ENCODE measurements at places on chromosomes 6 and 20. TPM values are rescaled to one million over a fixed set of nuclear protein-coding genes. Genes with fewer than 3 reads are reported as not detected.

DNA sequence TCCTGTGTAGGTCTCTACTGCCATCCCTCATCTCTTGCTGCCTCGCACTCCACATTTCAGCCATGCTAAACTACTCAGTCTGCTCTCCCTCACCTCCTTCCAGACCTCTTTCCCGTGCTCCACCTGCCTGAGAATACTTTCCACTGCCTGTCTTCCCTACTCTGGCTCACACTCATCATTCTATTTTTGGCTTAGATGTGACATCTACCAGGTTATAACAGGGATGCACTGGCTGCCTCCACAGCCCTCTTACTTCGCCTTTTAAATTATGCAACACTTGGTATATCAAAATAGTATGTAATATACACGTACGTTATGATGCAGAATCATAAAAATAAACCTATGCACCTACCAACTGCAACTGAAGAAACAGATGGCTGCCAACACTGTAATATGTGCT is 222.8 kb upstream of the DTNBP1 start:
- DNase-seq = no peak

GRCh38 chr20:17493173-17493572 is 38.0 kb downstream of the BFSP1 start:
- DNase-seq = no peak

Gene NHLRC1
- total RNA-seq = 1.2 TPM

- DNase-seq = no peak
Observed at GRCh38 chr6:4100655-4101054, 21.7 kb upstream of the FAM217A start.

Gene THBD
- total RNA-seq = 19.2 TPM

- no peak for DNase-seq
Observed at GRCh38 chr6:134551245-134551960, 233.5 kb upstream of the SGK1 start.

Gene PRR18
- total RNA-seq = 0.20 TPM

- DNase-seq = peak; percentile 11
Observed at GRCh38 chr6:113823916-113824315, 33.2 kb upstream of the MARCKS start.

DNA sequence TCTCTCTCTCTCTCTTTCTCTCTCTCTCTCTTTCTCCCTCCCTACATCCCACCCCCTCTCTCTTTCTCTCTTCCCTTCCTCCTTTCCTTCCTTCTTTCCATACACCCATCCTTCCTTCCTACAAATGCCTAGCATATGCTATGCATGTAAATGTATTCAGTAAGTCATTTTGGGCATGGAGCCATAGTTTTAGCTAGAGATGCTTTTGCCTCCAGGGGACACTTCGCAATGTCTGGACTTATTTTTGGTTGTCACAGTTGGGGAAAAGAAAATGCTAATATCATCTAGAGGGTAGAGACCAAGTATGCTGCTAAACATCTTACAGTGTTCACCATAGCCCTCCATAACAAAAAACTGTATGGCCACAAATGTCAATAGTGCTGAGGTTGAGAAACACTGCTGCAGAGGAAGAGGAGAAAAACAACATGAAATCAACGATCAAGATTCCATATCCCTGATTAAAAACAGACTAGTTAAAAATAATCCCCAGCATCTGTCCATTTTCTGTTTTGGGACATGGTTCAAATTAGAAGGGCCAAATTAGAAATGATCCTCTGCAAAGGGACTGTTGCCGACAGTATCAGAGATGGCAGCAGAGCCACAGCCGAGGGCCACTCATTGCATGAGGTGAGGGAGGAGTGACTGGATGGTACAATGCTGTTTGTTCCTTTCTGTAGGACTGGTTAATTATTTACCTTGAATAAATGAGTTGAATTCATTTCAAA is 152.7 kb downstream of the SH3BGRL2 start:
- DNase-seq = peak; percentile 19

DNA sequence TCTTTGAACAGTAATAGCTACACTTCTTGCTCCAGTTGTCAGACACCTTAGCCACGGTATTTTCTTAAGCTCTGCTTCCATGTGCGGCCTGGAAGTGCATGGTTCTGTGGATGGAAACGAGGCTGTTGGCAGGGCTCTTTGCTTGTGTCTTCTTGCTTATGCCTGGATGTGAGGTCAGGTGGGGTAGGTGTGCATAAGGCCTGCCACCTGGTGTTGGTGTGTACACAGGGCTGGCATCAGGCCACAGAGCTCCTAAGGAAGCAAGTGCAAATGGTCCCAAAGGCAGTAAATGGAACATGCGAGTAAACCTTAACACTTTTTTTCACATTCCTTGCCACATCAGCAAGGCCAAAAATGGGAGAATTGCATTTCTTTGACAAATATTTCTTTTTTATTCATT is 158.1 kb upstream of the GMDS start:
- no peak for DNase-seq

Gene TRPC4AP
- total RNA-seq = 44.6 TPM

DNA sequence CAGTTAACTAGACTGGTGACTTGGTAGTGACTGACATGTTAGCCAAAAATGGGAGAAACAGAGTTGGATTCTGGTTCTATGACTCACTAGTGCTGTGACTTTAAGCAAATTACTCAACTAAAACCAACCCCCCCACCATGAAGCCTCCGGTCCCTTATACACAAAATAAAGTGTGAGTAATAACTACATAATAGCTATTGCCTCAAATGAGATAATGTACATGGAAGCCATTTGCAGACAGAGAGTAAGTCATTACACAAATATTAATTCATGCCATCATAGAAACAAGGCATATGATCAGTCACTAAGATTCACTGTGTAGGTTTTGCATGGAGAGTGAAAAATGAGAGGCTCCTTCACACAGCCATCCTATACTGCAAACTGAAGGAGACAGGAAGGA is 111.9 kb downstream of the HIVEP2 start:
- no peak for DNase-seq

GRCh38 chr6:161191007-161191406 is 82.9 kb downstream of the AGPAT4 start:
- DNase-seq = no peak

Gene ADA
- total RNA-seq = 5.5 TPM

Gene RBPJL
- not detected for total RNA-seq

Gene GFOD1
- 14.5 TPM for total RNA-seq

Gene LY6G6D
- total RNA-seq = 10.3 TPM

Gene JARID2
- total RNA-seq = 17.5 TPM

Gene SLC32A1
- total RNA-seq = not detected

- DNase-seq = no peak
Observed at GRCh38 chr6:136788069-136788902, 4.0 kb downstream of the MAP3K5 start.

GRCh38 chr20:25538838-25539665 is 46.3 kb downstream of the NINL start:
- no peak for DNase-seq

DNA sequence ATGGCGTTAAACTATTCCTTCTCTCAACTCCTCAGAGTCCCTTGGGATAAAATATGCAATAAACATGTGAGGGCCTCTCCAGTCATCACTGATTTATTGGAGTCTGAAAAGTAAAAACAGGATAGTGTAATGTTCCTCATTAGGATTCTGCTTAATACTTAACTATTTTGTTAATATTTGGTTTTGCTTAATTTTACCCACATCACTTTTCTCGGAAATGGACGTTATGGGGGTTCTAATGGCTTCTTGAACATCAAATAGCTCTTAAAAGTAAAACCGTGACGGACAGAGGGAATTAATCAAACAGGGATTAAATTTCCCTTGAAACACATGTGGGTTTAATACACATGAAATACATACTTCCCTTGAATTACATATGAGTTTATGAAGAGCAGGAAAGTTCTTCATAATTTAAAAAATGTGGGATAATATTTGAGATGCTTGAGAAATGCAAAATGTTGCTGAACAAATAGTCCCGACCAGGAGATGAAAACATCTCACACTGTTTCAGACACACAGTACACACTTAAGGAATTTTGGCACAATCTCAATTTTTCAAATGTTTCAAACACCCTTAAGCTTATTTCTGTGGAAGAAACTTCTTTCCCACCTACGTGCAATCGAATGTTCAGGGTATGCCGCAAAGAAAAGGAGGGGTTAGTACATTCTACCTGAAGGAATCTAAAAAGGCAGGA is 38.4 kb upstream of the EIF2S2 start:
- DNase-seq = peak; percentile 89

- DNase-seq = no peak
Observed at GRCh38 chr20:5181958-5182357, 55.1 kb downstream of the CDS2 start.

GRCh38 chr6:68724060-68724459 is 89.0 kb downstream of the ADGRB3 start:
- DNase-seq = peak; percentile 16

DNA sequence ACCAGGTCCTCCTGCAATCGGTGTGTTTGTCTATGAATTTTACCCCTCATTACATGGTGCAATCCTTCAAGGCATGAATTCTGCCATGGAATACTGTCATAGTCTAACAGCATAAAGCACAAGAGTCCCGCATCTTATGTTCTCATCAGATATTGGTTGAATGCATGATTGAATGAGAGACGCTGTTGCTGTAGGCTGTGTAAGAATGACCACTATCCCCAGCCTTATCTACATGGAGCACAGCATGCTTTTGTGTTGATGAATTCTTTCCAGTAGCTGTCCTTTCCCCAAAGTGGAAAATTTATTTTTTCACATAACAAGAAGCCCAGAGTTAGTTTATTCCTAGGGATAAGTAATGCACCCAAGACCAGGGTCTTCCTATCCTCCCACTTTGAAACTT is 5.6 kb upstream of the TRAM2 start:
- DNase-seq = no peak

- no peak for DNase-seq
Observed at GRCh38 chr6:145848541-145848940, 33.9 kb upstream of the FBXO30 start.

DNA sequence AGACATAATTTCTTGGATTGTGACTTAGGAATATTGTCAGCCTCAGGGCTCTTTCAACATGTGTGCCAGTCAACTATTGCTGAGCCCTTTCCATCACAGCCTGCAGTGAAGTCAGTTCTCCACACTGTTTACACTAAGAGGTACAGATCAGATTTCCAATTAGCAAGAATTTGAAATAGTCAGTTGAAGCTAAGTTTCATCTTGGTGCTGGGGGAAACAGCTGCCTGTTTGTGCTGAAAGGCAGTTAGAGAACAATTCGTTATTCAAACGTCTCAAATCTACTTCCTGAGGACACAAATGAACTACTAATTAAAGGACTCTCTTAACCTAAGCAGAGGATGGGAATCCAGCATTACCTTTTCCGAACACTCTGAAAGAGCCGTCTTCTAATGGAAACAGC is 25.9 kb downstream of the ADGRF1 start:
- peak; percentile 4 for DNase-seq

Gene SDCBP2
- 9.4 TPM for total RNA-seq

DNA sequence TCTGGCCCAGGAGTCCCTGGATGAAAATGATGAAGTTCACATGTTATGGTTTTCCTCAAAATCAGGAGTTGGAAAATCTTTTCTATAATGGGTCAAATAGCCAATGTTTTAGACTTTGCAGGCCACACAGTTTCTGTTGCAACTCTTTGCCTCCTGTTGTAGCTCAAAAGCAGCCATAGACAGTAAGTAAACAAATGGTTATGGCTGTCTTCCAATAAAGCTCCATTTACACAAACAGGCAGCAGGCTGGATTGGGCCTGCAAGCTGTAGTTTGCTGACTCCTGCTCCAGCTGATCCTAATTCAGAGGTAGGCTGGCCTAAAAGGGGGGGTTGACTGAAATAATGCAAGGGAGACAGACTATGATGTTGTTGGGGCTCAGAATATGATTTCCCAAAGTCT is 33.0 kb downstream of the METTL24 start:
- peak; percentile 26 for DNase-seq

DNA sequence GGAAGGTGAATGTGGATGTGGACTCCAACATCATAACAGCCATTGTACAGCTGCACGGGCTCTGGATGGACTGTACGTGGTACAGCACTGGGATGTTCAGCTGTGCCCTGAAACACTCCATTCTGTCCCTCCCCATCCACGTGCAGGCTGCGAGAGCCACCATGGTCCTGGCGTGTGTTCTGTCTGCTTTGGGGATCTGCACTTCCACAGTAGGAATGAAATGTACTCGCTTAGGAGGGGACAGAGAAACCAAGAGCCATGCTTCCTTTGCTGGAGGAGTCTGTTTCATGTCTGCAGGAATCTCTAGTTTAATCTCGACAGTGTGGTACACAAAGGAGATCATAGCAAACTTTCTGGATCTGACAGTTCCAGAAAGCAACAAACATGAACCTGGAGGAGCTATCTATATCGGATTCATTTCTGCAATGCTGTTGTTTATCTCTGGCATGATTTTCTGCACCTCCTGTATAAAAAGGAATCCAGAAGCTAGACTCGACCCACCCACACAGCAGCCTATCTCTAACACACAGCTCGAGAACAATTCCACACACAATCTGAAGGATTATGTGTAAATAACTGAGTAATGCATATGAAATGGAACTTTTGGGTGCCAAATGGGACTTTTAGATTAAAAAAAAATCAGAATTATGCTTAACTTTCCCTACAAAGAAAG is 12.1 kb downstream of the CLDN20 start:
- no peak for DNase-seq

- no peak for DNase-seq
Observed at GRCh38 chr6:43271103-43271815, 26.8 kb upstream of the SLC22A7 start.

- no peak for DNase-seq
Observed at GRCh38 chr6:125549202-125549884, 200.1 kb upstream of the HEY2 start.

GRCh38 chr6:124470803-124471202 is 491.4 kb upstream of the RNF217 start:
- DNase-seq = no peak

DNA sequence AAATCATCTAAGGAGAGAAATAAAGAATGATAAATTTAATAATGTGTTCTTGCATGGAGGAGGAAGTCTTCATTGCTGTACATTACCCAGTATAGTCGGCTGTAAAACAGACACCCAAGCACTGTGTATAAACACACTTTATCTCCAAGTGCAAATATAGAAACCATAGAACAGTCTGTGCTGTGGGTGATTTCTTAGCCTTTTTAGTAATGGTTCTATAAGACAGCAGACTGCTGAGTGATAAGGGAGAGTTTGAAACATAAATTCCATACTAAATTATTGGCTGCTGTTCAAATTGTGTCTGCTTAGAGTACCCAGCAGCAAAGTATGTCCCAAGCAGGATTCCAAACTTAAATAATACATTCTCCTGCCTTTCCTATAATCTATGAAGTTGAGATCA is 4.6 kb downstream of the FILIP1 start:
- peak; percentile 34 for DNase-seq

DNA sequence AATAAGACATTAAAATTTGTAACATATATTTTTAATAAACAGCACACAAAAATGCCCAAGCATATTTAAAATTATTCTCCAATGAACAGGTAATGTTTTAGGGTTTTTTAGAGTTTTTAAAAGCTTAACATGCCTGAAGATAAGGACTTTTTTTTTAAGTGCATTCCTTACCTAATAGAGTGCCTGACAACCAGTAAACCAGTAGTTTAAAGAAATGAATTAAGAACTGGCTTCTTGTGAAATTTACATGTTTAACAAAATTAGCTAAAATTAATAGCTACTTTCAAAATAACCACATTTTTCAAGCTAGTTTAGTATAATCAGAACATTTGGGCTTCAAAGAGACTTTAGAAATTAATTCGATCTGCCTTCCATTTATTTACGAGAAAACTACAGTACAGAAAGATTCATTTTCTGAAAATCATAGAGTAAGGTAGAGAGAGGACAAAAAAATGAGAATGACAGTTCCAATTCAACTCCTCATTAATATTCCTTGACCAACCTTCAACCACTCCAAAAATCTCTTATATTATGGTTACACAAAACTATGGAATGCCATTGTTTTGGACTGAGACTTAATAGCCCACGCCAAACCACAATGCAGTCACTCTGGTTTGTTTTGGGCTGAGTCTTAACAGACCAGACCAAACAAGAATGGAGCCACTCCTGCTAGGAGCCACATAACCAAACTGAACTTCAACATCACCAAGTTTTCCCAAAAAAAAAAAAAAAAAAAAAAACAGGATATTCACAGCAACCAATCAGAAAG is 5.7 kb upstream of the PLN start:
- DNase-seq = no peak
